Melanocyte of skin (primary cell): ENCODE measurements at places on chromosomes 2 and 18. TPM values are rescaled to one million over a fixed set of nuclear protein-coding genes. Genes with fewer than 3 reads are reported as not detected.

ACKR3 gene
- not detected in 2 replicates for total RNA-seq

SNX17 gene
- 109 and 161 TPM in 2 replicates for total RNA-seq

SCYGR4 gene
- under 0.01 and 0.36 TPM in 2 replicates for total RNA-seq

RTP5 gene
- not detected in 2 replicates for total RNA-seq

CYP1B1 gene
- total RNA-seq, result 27.2 and 46.5 TPM in 2 replicates

HOXD9 gene
- not detected in 2 replicates for total RNA-seq

KATNAL2 gene
- 2.1 and 4.0 TPM in 2 replicates for total RNA-seq

ADGRF3 gene
- total RNA-seq, result 0.33 TPM in 1 of 2 replicates, not detected in the other

GPR75 gene
- total RNA-seq, result 1.7 and 2.9 TPM in 2 replicates

LYPD6 gene
- 0.69 and 1.1 TPM in 2 replicates for total RNA-seq

MAPK4 gene
- total RNA-seq, result 0.67 and 4.2 TPM in 2 replicates

GALR1 gene
- not detected in 2 replicates for total RNA-seq
